ENCODE measurements at places on chromosomes 12 and 14.

DNA sequence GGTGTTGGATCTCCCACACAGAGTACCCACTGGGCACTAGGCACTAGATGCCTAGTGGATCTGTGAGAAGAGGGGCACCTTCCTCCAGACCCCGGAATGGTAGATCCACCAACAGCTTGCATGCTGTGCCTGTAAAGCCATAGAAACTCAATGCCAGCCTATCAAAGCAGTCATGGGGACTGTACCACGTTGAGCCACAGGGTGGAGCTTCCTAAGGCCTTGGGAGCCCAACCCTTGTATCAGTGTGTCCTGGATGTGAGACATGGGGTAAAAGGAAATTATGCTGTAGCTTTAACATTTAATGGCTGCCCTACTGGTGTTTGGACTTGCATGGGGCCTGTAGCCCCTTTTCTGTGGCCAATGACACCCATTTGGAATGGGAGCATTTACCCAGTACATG is 1024.9 kb downstream of the TMEM121 start:
- no peak for DNase-seq

GRCh38 chr12:53287741-53288216 is 7.6 kb upstream of the PFDN5 start:
- DNase-seq, result peak; percentile 53

- no peak for DNase-seq
Measured at GRCh38 chr12:41424651-41425050, 236.5 kb downstream of the PDZRN4 start.

DNA sequence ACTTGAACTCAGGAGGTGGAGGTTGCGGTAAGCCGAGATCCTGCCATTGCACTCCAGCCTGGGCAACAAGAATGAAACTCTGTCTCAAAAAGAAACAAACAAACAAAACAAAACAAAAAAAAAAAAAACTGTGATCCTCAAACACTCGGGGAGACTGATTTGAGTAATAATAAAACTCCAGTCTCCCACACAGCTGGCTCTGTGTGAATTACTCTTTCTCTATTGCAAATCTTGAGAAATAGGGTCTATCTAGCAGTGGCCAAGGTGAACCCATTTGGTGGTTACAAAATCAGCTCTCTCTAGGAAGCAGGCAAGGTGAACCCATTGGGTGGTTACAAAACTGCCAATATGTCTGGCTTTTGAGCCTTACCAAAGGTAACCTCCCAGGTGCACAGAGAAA is 6.0 kb upstream of the ACOT6 start:
- no peak for DNase-seq

DNA sequence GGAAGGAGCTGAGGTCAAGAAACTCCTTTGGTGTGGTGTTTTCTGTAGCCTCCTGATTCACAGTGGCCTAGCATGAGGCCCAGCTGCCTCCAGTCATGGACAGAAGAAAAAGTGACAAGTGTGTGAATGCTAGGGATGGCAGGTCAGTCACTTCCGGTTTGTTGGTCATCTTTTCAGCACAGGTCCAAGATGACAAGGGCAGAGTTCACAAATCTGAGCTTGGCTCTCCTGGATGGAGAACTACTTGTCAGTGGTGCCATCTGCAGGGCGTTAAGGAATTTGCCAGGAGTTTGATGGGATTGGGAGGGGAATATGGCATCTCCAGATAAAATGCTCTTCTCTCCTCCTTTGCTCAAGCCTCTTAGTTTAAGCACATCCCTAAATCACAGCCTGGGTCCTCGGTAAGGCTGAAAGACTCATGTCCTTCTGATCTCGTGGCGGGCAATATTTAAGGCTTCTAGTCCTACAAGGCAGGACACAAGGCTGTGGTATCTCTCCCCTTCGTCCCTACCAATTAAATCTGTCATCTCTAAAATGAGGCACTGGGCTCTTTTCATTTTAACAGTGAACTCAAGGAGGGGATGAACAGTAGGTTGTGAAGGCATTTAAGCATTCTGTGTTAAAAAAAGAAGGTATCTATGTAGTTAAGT is 10.0 kb downstream of the TUBA1B start:
- DNase-seq, result no peak

DNA sequence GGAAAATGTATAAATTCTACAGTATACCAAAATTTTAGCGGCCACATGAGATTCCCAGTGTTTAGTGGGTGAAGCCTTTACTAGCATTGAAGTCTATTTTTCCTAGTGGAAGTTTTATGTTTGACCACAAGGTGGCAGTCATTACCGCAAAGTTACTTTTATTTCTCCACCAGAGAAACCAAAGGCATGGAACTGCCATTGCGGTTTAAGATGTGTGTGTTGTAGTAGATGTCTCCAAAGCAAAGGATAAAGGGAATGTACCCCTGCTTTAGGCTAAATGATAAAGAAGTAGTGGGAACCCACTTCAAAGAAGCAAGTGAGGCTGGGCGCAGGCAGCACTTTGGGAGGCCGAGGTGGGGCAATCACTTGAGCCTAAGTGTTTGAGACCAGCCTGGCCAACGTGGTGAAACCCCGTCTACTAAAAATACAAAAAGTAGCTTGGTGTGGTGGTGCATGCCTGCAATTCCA is 140.5 kb downstream of the PRKCH start:
- DNase-seq, result no peak

- no peak for DNase-seq
Measured at GRCh38 chr14:88242446-88242845, 80.6 kb downstream of the KCNK10 start.

DNA sequence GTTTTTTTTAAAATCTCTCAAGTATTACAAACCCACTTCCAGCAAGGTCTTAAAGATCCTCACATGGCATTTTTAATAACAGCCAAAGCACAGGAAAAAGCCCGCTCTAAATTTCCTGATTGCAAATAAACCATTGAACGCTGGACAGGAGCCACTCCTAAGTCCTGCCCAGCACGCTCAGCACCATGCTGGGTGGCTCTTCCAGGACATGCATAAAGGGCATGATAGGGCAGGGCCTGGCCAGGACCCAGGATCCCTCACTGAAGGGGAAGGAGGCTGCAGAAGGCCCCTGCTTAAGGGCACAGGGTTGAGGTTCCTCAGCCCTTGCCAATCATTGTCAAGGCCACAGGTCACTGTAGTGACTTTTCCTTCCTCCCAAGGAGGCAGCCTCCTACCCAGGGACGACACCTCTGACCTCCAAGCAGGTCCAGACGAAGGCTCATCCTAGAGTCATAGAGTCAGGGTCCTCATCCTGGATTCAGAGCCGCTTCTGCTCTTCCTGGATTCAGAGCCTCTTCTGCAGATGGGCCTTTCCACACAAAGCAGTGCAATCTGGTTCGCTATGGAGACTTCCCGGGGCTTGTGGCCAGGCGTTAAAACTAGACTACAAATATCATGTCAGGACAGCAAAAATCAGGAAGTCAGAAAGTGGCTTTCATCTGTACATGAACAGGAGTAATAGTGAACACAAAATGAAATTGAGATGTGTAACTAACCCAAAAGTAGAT is 123.8 kb downstream of the GCH1 start:
- no peak for DNase-seq

DNA sequence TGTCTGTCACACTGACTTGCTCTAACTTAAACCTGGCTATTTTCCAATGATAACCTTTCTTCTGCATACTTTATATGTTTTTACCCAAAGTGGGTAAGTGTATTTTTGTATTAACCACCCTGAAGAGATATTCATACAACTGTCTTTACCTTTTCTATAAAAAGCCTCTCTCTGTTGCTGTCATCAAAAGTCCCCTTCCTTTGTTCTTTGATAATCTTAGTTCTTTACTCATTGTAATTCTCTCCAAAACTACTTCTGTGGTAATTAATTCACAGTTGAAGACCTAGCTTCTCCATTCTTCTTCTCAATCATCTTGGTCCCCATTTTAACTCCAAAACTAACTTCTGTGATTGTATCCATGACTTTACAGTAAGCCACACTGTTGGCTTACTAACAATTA is 479.7 kb upstream of the MGAT4C start:
- DNase-seq, result no peak

- DNase-seq, result no peak
Measured at GRCh38 chr12:65411171-65411570, 132.7 kb downstream of the MSRB3 start.

GRCh38 chr14:31792726-31793125 is 231.5 kb downstream of the NUBPL start:
- no peak for DNase-seq

- no peak for DNase-seq
Measured at GRCh38 chr12:20040831-20041230, 327.5 kb upstream of the PDE3A start.

GRCh38 chr14:43003845-43004244 is 1397.2 kb downstream of the LRFN5 start:
- no peak for DNase-seq

DNA sequence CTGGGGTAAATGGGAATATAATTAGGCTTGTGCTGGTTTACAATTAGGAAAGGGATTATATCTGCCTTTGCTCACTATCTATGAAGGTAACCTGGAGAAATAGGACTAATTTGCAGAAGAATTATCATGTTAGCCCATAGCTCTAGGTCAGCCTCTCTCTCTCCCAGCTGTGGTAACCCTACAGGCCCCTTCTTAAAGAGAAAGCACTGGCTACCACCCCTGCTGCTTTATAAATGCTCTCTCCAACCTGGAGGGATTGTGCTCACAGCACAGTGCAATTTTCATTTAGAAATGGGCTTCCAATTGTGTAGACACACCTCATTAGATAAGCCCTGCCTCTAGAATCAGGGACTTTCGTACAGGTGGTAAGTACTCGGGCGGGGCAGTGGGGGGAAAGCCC is 22.7 kb upstream of the MGST1 start:
- DNase-seq, result no peak

- no peak for DNase-seq
Measured at GRCh38 chr14:67357969-67358354, 1.6 kb downstream of the ATP6V1D start.

DNA sequence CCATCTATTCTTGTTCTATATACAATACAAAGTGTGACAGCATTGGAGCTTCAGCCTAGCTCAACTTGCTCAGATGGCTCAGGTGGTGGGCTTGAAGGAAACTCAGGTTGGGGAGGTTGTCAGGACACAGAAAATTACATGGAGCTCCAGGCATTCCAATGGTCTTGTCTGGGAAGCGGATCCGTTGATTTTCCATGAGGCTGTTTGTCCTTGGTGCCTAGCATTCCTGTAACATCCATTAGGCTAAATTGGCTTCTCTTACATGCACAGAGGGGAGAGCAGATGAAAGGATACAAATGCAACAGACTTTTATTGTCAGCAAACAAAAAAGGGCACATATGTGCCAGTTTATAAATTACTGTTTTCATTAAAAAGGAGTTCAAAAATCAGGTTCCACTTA is 75.5 kb upstream of the OTX2 start:
- DNase-seq, result no peak

- DNase-seq, result no peak
Measured at GRCh38 chr12:57085999-57086492, 2.9 kb upstream of the NAB2 start.

- no peak for DNase-seq
Measured at GRCh38 chr14:104953896-104954656, 24.1 kb downstream of the AHNAK2 start.

DNA sequence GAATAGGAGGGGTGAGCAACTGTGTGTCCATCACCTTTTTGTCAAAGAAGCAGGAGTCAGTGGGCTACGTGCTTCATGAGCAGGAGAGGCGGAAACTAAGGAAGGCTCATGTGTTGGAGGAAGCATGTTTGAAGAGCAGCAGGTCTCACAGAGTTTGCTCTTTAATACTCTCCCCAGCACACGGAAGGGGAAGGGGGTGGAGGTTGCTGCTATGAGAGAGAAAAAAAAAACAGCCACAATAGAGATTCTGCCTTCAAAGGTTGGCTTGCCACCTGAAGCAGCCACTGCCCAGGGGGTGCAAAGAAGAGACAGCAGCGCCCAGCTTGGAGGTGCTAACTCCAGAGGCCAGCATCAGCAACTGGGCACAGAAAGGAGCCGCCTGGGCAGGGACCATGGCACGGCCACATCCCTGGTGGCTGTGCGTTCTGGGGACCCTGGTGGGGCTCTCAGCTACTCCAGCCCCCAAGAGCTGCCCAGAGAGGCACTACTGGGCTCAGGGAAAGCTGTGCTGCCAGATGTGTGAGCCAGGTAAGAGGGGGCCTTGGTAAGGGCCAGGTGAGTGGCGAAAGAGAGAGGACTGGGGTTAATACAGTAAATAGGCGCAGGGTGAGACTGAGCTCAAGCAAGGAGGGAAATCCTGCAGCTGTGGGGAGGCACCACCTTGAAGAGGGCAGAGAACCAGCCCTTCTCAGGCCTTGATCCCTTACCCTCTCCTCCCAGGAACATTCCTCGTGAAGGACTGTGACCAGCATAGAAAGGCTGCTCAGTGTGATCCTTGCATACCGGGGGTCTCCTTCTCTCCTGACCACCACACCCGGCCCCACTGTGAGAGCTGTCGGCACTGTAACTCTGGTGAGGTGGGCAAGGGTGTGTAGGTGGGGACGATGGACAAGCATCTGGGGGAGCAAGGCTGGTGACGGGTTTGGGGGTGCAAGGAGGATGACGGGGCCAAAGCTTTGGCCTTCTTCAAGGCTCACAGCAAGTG is at the start of gene CD27:
CD27 (plus strand) TSS at position 252 of the 985 bp plus-strand sequence; CDS start at position 393, 141 bp downstream.
- DNase-seq, result no peak

DNA sequence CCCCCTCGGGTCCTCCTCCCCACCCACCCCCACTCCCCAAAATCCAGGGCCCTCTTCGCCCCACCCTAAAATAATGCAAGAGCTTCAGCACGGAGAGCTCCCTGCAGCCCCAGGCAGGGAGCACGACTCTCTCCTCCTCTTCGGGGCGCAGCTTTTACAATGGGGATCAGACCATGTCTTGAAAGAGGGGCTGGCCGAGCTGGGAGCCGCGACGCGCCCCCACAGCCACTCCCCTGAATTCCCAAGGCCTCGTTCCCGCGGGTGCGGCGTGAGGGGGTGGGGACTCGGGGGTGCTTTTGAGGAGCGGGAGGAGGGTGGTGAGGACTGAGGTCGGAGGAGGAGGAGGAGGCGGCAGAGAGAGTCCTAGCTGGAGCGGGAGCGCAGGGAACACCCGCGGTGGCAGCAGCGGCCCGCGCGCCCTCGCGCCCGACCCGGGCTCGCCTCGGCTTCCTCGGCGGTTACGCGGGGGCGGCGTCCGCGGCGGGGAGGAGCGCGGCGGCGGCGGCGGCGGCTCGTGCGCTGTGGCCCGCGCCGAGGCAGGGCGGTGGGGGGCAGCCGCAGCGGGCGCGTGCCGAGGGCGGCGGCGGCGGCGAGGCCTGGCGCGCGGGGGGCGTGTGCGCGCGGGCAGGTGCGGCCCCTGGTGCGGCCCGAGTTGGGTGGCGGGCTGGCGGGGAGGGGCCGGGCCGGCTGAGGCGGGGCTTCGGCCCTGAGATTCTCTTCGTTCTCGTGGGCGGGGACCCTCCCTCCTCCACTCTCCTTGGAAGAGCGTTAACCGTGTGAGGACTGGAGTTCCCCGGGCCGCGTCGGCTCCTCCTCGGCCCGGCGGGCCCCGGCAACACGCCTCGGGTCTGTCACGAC is at the start of gene ANKS1B:
ANKS1B (minus strand) TSS at position 666 of the 858 bp plus-strand sequence. CDS start 699 bp downstream, outside the sequence.
- DNase-seq, result no peak

- DNase-seq, result no peak
Measured at GRCh38 chr12:89345830-89346740, 6.2 kb downstream of the DUSP6 start.

- no peak for DNase-seq
Measured at GRCh38 chr12:80690090-80690489, 17.3 kb upstream of the MYF6 start.

DNA sequence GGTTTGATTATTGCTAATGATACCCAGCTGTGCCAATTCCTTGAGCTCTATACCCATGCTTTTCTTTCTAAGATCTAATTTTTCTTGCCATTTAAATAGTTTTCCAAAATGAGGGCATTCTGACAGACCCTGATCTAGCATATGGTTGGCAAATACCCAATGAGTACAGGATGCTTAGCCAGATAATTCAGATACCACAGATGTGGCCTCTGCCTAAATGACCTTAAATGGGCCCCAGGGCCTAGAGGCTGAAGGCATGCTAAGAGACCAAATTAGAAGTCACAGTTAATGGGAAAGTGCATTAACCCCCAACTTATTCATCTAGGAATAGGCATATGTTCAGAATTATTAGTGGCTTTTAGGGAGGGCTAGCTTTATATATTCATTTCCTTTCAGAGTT is 122.3 kb upstream of the CNOT2 start:
- no peak for DNase-seq
